ENCODE measurements at places on chromosomes 3 and 15.
A peak's percentile ranks its signal among the peaks of the same experiment; 100 is the strongest.

DNA sequence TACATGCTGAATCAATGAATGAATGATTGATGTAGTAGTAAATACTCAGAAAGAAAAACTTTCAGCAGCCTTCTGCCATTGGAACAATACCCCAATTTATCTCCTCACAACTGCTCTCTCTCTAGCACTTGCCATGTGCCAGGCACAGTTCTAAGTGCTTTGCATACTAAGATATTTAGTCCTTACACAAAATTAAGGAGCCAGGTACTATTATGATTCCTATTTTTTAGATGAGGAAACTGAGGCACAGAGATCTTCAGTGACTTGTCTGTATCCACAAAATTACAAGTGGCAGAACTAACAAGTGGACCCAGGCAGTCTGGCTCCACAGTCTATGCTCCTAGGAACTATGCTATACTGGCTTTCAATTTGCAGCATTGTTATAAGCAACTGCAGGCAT, 279.2 kb downstream of the LSAMP start:
- no peak for DNase-seq

DNA sequence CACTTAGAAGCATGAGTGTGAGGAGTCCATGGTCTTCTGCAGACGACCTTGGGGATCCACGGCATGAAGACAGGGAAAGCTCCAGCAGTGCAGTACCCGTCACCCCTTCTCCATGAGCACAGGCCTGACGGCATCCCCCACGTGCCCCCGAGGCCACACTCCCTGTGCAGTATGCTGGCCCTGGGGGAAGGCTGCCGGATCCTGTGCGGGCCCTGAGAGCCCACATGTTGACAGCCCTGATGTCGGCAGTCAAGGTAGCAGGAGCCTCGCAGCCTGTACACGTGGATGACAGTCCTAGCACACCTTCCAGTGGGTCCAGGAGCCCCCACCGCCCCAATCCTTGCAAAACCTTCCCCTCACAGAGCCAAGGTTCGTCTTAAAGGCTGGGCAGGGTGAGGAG, 195.3 kb downstream of the ATP10A start:
- DNase-seq: no peak

- no peak for DNase-seq
Observed at GRCh38 chr3:136817448-136817847, 1.5 kb upstream of the SLC35G2 start.

DNA sequence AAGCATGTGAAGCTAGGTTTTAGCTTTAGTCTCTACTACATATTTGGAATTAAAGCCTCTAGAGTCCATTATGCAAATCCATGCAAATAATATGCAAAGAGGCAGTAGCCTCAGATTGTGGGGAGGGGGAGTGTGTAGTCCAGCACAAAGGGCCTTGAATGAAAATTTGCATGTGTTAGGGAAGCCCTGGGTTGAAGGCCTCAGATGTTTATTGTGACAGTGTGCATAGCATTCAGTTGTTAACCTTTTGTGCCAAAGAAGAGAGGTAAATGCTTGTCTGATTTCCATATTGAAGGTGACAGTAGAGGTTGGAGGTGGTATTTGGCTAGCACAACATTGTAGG, 24.5 kb upstream of the BFSP2 start:
- DNase-seq: no peak

DNA sequence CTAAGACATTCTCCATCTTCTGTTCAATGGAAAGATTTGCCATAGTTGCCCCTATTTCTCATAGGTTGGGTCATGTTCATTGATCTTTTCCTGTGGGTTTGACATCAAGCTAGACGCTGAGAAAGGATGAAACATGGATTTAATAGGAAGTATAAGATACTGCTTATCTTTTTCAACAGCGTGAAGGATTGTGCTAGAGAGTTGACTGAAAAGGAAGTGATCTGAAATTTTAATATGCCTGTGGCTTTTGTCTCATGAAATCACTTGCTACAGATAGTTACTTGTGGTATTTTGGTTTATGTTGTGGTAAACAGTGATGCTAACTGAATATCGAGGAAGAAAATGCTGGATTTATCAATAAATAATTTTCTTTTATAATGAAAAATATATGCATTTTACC, 442.9 kb downstream of the EDEM1 start:
- DNase-seq: no peak

- DNase-seq: no peak
Observed at GRCh38 chr15:92449476-92449875, 55.8 kb downstream of the ST8SIA2 start.

GRCh38 chr3:89179355-89180001, 72.1 kb downstream of the EPHA3 start:
- no peak for DNase-seq

GRCh38 chr15:45106002-45106790, 7.8 kb downstream of the DUOX2 start:
- no peak for DNase-seq

GRCh38 chr3:82562896-82563295, 801.5 kb upstream of the GBE1 start:
- no peak for DNase-seq

DNA sequence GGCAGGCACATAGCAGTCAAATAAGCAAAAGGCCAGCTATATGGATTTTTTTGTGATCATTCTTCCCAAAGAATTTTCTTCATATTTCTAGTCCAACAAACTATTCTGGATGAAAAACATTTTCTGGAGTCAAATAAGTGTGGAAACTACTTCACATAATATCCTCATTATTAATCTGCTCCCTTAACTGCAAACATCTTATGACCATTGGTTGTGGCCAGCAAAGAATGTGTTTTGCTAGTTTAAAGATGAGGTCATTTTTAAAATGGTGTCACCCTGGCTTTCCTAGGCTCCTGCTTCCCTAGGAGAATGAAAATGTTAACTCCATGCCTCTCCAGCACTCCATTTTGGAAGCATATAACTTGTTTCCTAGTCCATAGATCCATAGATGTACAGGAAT, 118.8 kb downstream of the SST start:
- DNase-seq: no peak

- no peak for DNase-seq
Observed at GRCh38 chr3:54042259-54042823, 80.0 kb upstream of the CACNA2D3 start.

- DNase-seq: no peak
Observed at GRCh38 chr15:71109905-71110304, 5.4 kb upstream of the THSD4 start.

DNA sequence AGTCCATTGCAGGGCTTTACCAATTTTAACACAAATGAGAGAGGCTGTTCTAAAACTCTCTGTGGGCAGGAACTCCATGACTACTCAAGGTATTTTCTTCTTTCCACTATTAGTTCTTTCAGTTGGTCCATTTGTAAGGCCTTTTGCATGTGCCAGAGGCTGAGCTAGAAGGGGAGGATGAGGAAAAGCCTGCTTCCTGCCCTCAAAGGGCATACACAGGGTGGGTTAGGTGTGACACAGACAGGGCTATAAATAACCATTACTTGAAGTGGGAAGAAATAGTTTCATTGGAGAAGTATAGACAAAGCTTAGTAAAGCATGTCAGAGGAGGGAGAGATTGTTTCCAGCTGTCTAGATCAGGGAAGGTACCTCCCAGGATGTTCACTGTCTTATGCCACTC, 52.1 kb upstream of the PRTG start:
- DNase-seq: no peak

DNA sequence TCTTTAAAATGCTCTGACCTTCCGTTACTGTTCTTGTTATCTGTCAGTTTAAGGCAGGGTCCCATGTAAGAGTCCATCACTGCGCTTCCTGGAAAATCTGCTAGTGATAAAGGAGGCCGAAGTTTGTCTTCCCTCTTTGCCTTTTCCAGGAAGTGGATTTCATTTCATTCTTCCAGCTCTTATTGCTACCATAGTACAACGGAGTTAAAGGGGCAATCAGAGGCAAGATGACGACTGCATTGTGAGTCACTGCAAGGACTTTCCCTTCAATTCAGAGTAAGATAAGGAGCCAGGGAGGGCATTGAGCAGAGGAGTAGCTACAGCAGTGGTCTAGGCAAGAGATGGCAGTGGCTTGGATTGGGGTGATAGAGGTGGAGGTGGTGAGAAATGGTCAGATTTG, 17.2 kb upstream of the DET1 start:
- DNase-seq: peak; percentile 8

GRCh38 chr15:61264986-61265385, 35.9 kb upstream of the RORA start:
- DNase-seq: no peak

Measured in Calu3 (cell line).